B cell (primary cell): ENCODE measurements at places on chromosomes 2 and 18.

DNA sequence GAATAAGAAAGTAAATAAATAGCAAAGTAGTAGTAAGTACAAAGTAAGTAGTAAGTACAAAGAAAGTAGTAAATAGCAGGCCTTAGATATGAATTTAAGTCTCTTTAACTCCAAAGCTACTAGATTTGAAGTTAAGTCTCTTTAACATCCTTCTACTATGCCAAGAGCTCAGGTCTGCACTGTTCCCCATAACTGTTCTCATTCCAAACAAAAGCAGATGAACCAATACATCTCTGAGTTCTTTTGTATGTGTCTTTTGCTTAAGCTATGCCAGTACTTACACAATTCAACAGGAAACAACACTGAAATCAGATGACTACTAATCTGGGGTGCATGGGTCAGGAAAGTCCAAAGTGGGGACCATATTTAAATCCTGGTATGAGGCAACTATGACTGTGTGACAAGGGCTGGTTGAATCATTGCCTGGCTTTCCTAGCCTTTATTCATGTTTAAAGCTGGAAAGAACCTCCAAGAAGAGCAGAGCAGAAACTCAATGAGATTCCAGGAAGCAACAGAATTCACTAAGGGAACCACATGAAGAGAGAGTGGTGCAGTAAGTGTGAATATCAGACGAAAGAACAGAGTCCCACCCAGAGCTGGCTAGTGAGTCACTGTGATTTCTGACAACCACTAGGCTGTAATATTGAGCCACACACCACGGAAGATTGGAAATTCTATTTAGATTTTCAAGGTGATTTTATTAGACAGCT, 51.0 kb upstream of the CYP26B1 start:
- no peak for DNase-seq

DNA sequence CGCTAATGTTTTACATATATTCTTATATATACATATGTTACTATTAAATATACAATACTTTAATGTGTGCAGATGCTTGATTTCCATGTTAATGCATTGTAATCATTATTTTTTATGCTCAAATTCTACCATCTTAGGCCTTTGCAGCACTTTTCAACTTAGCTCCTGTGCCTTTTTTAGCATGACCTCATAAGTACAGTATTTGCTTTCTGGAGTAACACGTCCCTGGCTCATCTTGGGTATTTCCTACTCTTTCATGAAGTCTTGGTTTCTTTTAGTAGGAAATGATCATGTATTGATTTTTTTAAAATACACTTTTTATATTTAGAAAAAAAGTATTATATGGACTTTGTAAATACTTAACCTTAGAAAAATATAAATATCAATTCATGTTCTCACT, 36.5 kb downstream of the CAB39 start:
- no peak for DNase-seq

DNA sequence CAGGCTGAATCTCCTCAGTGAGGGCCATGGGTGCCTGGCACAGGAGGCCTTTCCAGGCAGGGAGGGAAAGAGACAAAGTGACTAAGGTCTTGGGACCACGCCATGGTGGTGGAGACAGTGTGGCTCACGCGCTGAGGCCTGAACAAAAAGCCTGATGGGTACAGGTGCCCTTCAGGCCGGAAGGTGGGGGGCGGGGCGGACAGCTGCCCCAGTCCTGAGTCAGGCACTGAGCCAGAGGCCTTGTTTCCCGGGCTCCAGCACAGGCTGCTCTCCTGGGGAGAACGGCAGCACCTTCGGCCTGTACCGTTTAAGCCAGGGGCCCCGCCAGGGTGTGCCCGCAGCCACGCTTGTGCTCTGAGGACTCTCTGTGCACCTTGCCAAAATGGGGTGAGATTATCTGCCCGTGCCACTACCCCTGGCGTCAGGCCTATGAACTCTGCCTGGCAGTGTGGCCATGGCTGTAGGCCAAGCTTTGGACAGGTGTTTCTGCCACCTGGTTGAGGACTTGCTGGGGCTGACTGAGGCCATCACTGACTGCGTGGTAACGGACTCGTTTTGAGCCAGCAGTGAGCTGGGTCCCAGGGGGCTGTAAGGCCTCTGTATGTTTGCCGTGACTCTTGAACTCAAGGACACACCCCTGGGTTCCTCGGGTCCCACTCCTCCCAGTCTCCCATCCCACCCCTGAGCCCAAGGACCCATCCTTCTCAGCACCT, 31.7 kb upstream of the DNMT3A start:
- peak; percentile 7 for DNase-seq

DNA sequence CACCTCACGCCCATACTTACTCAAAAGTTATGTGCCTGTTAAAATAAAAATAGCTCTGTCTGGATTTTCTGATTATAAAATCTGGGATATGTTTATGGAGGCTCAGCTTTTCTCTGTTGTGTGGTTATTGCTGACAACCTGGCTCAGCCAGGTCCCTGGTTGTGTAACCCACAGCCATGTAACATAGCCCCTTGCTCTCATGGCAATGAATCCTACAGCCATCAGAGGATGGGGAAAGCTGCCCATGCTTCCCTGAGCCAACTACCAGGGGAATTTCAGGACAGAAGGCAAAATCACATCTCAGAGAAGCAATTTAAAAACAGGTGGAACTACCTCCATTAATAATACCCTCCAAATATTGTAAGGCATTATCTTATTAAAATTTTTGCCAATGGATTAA, 29.7 kb downstream of the ST8SIA5 start:
- no peak for DNase-seq

- DNase-seq: no peak
Measured at GRCh38 chr2:172777431-172777830, 41.8 kb downstream of the RAPGEF4 start.

DNA sequence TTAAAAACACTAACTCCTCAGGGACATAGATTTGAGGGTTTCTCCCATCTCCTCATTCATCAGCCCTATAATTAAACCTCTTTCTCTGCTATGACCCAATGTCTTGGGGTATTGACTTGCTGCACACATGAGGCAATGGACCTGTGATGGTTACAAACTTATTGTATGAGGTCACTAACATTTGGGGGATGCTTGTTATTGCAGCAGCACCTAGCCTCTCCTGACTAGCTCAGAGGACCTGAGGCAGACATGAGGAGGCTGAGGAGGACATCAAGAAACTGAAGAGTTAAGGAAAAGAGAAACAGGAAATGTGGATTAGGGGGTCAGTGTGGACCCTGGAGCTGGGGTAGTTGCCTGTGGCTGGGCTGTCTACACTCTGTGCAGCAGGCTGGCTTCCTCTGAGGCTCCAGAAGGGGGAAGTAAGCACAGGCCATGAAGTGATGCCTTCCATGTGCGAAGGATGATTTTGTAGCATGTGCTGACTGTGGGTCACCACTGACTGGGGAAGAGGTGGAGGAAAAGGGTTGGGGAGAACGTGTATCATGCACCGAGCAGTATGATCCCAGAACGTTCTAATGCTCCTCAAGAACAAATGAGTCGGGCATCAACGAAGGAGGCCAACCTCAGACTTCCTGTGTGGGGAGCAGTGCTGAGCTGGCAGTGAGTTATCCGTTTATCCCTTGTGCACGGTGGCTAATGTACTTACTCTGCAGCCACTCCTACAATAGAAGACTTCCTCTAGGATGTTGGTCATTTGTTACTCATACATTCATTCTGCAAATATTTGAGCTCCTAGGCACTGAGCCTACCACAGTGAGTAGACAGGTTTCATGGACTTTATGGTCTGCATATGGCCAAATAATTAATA, 42.1 kb upstream of the RFX8 start:
- peak; percentile 7 for DNase-seq

GRCh38 chr2:6443061-6443823, 422.5 kb downstream of the CMPK2 start:
- no peak for DNase-seq

GRCh38 chr2:14535156-14535555, 97.4 kb upstream of the LRATD1 start:
- DNase-seq: no peak

DNA sequence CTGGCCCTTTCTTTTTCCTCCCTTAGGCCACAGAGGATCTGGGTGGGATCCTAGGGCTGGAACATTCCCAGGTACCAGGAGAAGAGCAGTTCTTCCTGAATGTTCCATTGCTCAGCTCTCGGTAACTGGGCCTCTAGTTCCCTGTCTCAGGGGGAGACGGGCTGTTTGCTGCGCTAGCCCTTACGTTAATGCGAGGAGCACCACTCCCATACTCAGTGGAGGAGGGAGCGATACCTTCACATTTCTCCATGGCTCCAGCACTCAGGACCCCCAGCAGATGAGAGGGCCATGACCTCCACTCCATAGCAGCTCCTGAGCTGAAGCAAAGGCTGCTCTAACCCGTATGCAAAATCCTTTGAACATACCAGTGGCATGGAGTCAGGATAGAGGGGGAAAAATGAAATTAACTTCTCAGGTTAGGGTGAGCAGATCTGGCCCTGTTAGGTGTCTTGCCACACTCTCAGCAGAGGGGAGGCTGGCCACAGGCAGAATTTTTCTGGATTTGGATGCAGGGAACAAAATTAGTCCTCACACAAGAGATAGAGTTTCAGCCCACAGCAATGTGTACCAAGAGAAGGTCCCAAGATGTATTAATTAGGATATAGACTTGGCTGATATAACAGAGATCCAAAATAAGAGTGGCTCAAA, 206.7 kb downstream of the ZFP36L2 start:
- DNase-seq: no peak

DNA sequence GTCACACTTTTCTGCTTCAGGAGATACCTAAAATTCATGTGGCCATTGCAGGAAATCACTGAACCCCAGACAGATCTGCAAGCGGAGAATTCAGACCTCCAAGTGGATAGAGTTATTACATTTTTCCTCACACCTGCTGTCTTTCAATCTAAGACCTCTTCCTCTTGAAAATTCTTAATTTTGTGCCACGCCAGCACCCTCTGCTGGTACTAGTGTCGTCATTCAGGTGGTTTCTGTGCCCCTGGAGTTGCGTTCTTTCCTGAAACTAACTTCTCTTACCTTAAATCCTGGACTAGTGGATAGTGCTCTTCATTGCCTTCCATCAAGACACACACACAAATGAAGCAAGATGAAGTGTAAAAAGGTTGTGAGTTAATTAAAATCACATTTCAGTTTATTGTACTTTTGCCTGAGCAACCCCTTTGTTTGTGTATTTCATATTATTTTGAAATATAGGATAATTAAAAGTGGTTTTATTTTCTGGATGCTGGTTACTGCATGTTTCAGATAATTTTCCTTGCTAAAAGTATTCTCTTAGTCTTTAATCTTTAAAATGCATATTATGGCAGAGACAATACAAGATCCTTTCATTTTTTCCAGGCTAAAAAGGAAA, 1.6 kb upstream of the DNER start:
- peak; percentile 46 for DNase-seq

GRCh38 chr2:88600038-88600465, 27.2 kb downstream of the EIF2AK3 start:
- DNase-seq: peak; percentile 94

GRCh38 chr2:52083214-52083613, 1051.3 kb upstream of the NRXN1 start:
- no peak for DNase-seq

- no peak for DNase-seq
Measured at GRCh38 chr18:55900380-55900779, 312.4 kb upstream of the TCF4 start.
